ENCODE measurements at places on chromosomes 2 and 18.
A peak's percentile ranks its signal among the peaks of the same experiment; 100 is the strongest.

- DNase-seq: no peak
Measured at GRCh38 chr18:33928231-33928630, 296.5 kb downstream of the NOL4 start.

DNA sequence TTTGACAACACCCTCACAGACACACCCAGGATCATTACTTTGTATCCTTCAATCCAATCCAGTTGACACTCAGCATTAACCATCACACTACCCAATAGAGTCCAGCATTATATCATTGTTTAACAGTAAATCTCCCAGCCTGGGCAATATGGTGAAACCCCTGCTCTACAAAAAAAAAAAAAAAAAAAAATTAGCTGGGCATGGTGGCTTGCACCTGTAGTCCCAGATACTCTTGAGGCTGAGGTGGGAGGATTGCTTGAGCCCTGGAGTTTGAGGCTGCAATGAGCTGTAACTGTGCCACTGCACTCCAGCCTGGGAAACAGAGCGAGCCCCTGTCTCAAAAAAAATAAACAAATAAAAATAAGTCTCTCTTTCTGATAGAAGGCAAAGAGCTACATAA, 304.0 kb downstream of the STK39 start:
- DNase-seq: no peak

GRCh38 chr2:179701524-179702110, 159.8 kb downstream of the ZNF385B start:
- no peak for DNase-seq

DNA sequence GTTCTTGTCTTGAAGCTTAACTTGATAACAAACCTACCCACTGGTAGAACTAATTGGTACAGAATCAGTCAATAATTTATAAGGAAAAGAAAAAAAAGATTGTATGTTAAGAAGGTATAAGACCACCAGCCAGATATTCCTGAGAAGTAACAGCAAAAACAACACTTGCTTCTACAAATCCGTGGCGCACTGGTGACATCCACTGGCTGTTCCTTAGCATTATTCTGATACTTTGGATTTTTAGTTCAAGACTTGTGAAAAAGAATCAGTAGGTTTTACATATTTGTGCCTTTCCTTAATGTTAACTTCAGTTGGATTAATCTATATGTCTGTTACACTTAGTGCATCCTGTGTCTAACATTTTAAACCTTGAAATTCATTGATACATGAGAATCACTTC, 141.8 kb downstream of the GRB14 start:
- DNase-seq: peak; percentile 31

GRCh38 chr2:202378001-202378400, 1.9 kb downstream of the BMPR2 start:
- DNase-seq: peak; percentile 19

- DNase-seq: peak; percentile 6
Measured at GRCh38 chr2:35081001-35081621, 1274.5 kb upstream of the CRIM1 start.

- no peak for DNase-seq
Measured at GRCh38 chr2:133675-134593, 87.6 kb upstream of the FAM110C start.

- DNase-seq: no peak
Measured at GRCh38 chr2:66583881-66584280, 149.0 kb downstream of the MEIS1 start.

DNA sequence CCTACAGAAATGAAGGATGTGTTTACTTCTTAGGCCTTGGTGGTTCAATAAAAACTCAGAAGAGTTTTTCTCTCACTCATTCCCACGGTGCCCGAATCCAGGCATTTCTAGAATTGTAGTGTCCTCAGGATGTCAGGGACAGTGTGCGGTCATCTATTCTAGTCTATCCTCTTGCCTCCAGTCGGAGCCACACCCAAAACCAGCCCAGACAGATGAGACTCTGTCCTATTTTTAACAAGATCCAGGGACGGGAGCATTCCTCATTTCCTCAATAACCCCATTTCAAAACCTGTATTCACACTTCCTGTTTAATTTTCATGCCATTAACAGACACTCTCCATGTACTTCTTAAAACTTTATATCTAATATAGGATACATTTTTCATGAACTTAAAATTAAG, 11.6 kb upstream of the RBMS1 start:
- DNase-seq: no peak

DNA sequence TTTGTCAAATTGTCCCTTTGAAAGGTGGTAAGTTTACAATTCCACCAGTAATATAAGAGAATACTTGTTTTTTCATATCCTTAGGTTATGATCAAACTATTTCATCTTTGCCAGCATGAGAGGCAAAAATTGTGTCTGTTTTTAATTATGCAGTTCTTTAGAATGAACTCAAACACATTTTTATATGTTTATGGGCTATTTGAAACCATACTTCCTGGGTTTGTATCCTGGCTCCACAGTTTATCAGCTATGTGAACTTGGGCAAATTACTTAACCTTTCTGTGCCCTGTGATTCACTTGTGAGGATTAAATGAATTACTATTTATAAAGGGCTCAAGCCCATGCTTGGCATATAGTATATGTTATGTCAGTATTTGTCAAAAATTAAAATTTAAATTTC, 109.4 kb downstream of the TANC1 start:
- no peak for DNase-seq

GRCh38 chr18:64474773-64475172, 325.9 kb upstream of the LINC00305 start:
- no peak for DNase-seq

DNA sequence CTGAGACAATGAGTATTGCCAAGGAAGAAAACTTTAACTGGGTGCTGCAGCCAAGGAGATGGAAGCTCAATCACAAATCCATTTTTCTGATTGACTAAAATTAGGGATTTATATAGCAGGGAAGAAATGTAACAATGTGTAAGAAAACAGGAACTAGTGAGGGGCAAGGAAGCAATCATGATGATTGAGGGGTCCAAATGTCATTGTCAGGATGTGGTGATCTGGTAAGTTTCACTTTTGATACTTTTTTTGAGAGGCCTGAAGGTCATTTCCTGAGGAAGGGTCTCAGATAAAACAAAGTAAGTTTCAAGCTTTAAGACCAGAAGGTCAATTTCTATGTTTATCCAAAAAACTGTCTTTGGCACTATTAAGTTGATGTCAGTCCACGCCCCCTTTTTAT, 12.0 kb upstream of the GCC2 start:
- no peak for DNase-seq

- peak; percentile 54 for DNase-seq
Measured at GRCh38 chr2:163736433-163737189, 803 bp upstream of the FIGN start.

Measured in M059J (cell line).